ENCODE measurements at places on chromosomes 6 and 20.

GRCh38 chr20:2657241-2657640 lies 4.8 kb downstream of the NOP56 start:
- no peak for DNase-seq

DNA sequence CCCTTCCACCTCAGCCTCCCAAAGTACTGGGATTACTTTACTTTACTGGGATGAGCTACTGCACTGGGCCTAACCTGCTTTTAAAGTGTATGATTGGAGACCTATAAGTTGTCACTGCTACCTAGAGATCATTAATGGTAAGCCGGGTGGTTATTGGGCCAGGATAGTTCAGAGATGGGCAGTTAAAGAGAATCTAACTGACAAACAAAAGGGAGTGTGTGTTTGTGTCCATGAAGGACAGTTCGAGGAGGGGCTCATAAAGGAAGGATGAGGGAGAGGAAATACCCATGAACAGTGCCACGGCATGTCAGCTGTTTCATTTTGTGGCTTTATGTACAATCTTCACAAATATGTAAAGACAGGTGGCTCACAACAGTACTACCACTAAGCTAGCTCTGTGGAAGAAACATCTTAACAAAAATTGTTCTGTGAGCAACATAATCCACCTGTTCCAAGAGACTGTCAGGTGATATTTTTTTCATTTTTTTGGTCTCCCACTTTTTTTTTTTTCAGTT lies 69.7 kb upstream of the FAM8A1 start:
- DNase-seq = no peak

GRCh38 chr20:21559305-21559704 lies 45.4 kb upstream of the NKX2-2 start:
- DNase-seq = no peak

DNA sequence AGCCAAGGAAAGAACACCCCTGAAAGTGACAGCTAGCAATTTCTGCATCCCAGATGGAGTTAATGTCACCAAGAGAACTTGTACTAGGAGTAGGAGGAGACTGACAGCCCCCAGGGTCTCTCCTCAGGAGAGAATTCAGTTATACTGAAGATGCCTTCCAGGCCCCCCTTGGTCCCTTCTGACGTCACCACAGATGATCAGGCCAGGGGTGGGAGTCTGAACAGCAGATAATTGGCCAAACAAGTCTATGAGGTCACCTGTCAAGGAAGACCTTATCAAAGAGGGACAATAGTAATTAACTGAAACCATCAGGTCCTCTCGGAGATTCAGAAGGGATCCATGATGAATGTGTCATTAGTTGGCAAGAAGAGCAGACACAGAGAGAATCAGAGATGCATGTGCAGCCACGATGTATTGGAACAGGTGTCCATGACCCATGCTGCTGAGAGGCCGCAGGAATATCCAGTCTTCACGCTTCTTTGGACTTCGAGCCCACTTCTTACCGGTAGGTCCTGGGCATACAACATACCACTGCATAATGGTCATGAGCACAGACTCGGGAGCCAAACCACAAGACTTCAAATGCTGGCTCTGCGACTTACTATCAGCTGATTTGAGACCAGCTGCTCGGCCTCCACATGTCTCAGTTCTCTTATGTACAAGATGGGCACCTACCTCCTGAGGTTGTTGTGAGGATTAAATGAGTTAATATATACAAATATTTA lies 10.2 kb downstream of the TRIM10 start:
- no peak for DNase-seq

DNA sequence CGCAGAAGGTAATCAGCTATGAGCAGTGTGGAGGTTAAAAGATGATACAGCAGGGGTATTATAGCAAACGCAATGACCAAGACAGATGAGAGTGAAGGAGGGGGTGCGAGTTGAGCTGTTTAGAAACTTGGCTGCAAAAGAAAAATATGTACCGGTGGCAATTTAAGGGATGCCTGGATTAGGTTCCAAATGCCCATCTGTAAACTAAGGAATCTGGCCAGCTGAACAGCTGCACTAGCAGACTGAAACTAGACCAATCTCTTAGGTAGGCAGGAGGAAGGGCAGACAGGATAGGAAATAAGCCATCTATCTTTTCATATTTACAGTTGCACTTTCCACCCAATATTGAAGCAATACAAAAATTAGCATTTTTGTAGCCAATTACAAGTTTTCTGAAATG lies 407.6 kb downstream of the HTR1B start:
- DNase-seq = no peak

DNA sequence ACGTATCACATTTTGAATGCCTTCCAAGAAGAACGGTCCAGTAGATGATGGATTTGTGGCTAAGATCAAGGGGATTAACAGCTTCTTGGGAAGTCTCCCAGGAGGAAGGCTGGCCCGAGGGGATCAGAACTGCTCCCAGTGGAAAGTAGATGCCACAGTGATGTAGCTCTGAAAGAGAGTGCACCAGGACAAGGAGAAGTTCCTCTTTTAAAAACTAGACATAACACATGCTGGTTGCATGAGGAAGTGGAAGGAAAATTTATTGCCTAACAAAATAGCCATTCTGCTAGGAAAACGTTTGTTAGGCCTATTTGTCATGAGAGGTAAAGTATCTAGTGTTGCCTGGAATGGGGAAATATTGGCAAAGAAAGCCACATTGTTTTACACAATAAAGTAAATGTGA lies 87.8 kb downstream of the CDH26 start:
- no peak for DNase-seq

DNA sequence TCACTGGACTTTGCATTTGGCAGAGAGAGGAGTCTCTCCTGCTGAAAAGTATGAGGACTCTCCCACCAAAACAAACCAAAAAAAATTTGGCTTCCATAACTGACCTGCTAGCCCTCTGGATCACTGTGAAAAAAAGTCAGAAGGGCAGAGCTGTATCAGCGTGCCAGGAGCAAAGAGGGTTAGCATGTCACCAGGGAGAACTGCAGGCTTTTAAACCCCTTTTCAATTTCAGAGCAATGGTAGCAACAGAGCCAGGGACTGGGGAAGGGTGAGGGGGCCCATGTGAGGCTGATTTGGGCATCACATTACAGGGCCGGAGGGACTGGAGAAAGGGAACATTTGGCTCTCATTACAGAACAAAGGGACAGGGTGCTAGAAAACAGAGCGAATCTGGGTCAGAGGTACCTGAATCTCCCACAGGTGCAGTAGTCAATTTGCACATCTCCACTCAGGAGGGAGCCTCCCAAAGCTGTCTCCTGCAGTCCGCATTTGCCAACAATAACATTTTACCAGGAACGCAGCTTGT lies 185.7 kb upstream of the EYA4 start:
- peak; percentile 9 for DNase-seq

- no peak for DNase-seq
Observed at GRCh38 chr6:151257985-151258445, 18.2 kb downstream of the AKAP12 start.

GRCh38 chr6:150800674-150801314 lies 64.7 kb upstream of the MTHFD1L start:
- DNase-seq = no peak

DNA sequence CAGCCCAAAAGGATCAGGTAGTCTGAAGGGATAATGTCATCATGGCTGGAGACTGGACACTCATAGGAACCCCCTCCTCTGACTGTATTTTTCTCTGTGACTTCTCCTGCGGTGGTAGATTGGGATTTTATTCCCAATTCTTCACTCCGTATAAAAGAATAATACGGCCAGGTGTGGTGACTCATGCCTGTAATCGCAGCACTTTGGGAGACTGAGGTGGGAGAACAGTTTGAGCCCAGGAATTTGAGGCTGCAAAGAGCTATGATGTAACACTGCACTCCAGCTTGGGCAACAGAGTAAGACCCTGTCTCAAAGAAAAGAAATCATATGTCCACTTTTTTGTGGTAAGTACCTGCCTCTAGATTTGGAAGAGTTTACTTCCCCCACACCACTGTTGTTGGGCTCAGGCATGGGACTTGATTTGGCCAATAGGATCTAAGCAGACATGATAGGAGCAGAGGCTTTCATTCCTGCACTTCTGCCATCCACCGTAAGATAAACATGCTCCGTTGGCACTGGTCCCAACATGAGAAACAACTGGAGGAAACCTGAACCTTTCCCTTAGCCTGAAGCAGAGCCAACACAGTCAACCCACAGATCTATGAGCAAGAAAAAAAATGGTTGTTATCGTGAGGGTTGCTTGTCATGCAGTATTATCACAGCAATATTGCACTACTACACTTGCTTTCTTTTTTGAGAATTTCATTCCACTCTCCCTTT lies 82.0 kb downstream of the JPH2 start:
- DNase-seq = no peak

GRCh38 chr6:121867095-121867494 lies 431.6 kb downstream of the GJA1 start:
- no peak for DNase-seq

GRCh38 chr6:26550250-26550993 lies 12.3 kb downstream of the HMGN4 start:
- peak; percentile 96 for DNase-seq

DNA sequence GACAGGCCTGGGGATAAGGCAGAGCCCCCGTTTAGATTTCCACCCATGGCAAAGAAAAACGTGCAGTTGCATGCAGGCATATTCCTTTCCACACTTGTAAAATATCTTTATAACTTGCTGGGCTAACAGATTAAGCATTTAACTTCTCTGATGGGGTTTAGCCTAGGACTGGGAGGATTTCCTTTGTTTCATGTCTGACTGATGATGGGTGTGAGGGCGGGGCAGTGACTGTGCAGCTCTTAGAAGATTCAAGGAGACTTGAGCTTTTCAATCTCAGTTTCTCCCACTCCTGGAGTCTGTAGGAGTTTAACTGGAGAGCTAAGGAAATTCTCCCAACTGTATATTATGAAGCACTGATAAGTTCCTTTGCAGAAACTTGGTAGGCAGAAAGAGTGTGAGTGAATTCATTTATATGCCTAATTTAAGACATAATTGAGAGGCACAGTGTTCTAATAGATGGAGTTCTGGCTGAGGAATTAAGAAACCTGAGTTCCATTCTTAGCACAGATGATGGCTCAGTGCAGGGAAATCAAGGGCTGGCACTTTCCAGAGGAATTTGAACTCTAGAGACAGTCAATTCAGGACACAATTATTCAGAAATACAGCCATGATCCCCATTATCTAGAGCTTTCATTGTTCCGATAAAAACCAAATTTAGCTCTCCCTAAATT lies 214.6 kb upstream of the CNR1 start:
- no peak for DNase-seq

- DNase-seq = no peak
Observed at GRCh38 chr20:13420625-13421024, 199.6 kb downstream of the ISM1 start.

- DNase-seq = no peak
Observed at GRCh38 chr6:71114986-71115385, 158.1 kb upstream of the B3GAT2 start.

DNA sequence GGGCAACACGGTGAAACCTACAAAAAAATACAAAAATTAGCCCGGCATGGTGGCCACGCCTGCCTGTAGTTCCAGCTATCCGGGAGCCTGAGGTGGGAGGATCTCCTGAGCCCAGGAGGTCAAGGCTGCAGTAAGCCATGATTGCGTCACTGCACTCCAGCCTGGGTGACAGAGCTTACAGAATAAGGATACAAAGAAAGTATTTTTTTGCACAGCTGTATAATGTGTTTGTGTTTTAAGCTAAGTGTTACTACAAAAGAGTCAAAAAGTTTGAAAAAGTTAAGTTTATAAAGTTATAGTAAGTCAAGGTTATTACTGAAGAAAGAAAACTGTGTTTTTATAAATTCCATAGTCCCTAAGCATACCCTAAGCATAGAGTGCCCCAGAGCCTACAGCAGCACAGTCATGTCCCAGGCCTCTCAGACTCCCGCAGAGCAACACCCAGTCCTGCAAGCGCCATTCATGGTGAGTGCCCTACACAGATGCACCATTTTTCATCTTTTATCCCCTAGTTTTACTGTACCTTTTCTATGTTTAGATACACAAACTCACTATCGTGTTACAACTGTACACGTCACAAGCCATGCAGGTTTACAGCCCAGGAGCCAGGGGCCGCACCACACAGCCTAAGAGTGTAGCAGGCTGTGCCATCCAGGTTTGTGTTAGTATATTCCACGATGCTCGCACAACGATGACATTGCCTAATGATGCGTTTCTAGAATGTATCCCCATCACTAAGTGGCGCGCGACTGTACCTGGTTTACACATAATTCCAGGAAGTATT lies 22.4 kb downstream of the TAF4 start:
- DNase-seq = no peak

- DNase-seq = no peak
Observed at GRCh38 chr6:148392671-148393070, 50.0 kb downstream of the SASH1 start.

DNA sequence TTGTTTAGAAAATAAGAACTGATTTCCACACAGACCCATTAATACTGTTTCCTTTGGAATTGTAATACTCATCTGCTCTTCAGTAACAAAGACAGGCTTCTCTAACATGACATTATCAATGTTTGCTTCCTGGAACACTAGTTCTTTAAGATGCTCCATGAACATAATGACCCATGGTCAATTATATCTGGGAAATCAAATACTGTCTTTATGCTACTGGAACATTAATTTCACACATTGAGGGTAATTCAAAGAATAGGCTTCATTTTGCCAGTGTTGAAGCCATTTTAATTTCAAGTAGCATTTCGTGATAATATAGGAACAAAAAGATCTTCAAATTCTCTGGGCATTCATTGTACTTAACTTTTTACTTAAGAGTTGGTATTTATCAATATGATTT lies 80.9 kb downstream of the OPN5 start:
- DNase-seq = no peak

DNA sequence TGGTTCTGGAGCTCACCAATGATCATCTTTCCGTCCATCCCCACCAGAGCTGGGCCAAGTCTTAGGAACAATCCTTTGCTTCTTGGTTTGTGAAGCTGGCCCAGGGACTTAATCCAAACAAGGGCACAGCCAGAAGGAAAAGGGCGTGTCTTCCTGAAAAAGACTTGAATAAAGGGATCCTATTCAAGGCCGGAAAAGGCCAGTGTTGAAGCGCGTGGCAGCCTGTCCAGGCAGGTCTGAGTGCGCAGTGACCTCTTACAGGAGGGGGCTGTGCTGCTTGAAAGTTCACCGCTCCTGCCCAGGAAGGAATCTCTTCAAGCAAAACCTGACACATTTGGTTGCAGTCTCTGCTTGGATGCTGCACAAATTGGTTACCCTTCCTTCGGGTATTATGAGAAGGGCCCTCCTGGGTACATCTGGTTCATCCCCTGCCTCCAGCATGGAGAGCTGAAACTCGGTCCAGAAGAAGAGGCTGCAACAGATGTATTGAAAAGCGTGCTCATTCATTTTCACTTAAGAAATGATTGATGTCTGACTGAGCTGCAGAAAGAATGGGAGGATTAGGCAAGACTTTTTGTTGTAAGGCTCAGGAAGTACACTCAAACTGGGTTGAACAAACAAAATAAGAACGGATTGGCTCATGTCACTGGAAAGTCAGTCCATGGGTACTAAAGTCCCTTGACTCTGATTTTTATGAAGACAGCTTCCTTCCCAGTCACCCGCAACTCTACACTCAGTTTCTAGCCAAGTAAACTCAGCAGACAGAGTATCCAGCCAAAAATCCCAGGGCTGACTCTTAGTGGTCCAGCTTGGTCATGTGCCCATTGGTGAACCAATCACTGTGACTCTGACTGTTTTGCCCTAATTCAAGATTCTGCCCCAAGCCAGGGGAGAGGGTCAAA lies 136.3 kb downstream of the TFAP2C start:
- peak; percentile 32 for DNase-seq
